ENCODE measurements at places on chromosomes 13 and 19.

GRCh38 chr13:110811008-110811720 lies 97.7 kb downstream of the ING1 start:
- DNase-seq: no peak

DNA sequence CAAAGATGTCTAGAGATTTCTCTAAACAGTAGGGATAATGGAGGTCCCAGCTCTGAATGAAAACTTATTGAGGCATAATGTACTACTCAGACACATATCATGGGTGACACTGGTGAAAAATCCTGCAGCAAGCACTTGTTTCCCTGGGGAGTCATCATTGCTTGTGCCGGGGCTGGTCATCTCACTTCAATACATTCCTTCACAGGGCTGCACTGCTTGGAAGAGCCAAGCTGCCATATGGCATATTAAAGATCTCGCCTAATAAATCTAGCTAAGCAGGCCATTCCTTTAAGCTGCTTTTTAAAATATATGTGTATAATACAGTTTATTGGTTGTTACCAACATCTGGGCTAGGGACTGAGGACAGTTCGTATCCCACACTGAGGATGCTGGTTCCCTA lies 332.2 kb upstream of the GPC6 start:
- no peak for DNase-seq

DNA sequence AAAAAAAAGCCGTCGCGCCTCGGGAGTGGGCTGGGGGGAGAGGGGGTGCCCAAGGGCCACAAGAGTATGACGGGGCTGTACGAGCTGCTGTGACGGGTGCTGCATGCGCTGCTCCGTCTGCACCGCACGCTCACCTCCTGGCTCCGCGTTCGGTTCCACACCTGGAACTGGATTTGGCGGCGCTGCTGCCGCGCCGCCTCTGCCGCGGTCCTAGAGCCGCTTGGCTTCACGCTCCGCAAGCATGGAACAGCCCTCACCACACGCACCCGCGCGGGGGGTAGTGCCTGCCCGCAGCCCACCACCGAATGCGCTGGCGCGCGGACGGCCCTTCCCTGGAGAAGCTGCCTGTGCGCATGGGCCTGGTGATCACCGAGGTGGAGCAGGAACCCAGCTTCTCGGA lies 18.8 kb downstream of the C1QTNF9 start:
- no peak for DNase-seq

- no peak for DNase-seq
Observed at GRCh38 chr19:23887642-23888041, 27.0 kb upstream of the ZNF726 start.

DNA sequence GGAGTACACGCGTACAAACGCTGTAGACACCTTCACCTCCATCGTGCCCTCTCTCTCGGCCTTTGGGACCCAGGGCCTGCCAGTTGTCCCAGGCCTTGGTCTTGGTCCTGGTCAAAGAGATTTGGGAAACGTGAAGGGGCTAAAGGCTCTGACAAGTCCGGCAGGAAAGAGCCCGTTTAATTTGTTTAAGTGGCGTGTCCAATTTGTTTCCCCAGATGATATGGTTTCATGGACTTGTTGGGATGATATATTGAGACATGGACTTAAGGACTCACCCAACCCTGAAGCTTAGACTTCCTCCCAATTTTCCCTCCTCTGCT lies 2.7 kb downstream of the CLEC11A start:
- no peak for DNase-seq
